ENCODE measurements at places on chromosomes 11 and 22.

- DNase-seq = no peak
Observed at GRCh38 chr11:109785714-109786113, 307.5 kb upstream of the ZC3H12C start.

DNA sequence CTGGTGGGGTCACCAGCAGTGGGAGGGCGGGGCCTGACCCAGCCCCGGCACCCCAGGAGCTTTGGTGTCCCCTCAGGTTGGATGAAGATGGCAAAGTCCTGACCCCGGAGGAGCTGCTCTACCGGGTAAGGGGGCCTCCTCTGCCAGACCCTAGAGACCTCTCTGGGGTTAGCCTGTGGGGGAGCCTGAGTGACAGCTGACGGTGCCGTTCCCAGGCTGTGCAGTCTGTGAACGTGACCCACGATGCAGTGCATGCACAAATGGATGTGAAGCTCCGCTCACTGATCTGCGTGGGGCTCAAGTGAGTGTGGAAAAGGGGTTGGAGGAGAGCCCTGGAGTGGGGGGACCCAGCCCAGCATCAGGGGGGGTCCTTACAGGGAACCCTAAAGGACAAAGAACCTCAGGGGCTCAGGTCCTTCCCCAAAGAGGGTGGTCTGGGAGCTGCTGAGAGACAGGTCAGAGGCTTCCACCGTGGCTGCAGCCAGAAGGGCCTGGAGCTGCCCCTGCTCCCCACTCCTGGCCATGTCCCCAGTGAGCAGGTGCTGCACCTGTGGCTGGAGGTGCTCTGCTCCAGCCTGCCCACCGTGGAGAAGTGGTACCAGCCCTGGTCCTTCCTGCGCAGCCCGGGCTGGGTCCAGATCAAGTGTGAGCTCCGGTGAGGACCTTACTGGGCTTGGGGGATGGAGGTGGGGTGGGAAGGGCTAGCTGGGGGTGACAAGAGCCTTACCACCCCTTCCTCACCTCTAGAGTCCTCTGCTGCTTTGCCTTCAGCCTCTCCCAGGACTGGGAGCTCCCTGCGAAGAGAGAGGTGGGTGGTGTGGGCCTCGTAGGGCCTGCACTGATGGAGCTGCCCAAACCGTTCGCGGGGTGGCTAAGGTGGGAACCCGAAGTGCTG lies 38.6 kb downstream of the SGSM3 start:
- no peak for DNase-seq

DNA sequence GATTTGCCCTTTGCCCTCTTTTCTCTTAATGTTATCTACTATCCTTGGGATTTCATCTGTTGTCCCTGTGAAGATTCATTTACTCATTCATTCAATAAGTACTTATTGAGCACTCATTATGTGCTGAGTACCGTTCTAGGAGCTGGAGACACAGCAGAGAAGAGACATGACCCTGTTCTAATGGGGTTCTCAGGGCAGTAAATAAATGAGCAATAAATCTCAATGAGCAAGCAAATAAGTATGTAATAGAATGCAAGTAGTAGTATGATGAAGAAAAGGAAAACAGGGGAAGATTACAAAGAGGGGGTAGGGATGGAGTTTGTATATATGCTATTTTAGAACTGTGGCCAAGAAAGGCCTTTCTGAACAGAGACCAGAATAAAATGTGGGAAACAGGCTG lies 34.2 kb upstream of the NRIP3 start:
- DNase-seq = no peak

GRCh38 chr22:22037740-22038139 lies 55.2 kb upstream of the TOP3B start:
- no peak for DNase-seq

DNA sequence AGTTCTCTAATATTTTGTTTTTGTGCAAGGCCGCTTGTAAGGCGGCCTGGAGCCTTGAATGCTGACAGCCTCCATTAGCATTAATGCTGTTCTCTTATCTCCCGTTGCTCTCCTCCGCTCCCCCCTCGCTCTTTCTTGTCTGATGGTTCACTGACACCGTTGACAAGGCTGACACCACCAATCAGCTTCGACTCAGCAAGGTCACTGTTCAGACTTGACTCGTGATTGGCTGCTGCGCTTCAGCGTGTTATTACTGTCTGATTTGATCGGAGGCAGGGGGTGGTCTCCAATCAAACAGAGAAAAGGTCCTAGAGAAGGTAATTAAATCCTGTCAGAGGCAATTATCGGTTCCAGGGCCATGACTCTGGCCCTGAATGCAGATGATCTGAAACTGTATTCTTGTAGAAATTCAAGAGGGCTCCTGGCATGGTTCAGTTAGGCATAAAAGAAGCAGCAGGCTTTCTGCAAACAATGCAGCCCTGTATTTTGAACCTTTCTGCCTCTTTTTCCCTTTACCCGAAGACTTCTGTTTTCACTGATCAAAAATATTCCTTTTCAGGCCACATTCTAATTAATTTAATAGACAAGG lies 49.3 kb upstream of the MPPED2 start:
- peak; percentile 84 for DNase-seq
